ENCODE measurements at places on chromosomes 6 and 20.

GRCh38 chr6:150167479-150167873 lies 24.6 kb downstream of the PPP1R14C start:
- DNase-seq, result no peak

- DNase-seq, result no peak
Measured at GRCh38 chr6:116461932-116462885, 1.0 kb downstream of the CALHM6 start.

DNA sequence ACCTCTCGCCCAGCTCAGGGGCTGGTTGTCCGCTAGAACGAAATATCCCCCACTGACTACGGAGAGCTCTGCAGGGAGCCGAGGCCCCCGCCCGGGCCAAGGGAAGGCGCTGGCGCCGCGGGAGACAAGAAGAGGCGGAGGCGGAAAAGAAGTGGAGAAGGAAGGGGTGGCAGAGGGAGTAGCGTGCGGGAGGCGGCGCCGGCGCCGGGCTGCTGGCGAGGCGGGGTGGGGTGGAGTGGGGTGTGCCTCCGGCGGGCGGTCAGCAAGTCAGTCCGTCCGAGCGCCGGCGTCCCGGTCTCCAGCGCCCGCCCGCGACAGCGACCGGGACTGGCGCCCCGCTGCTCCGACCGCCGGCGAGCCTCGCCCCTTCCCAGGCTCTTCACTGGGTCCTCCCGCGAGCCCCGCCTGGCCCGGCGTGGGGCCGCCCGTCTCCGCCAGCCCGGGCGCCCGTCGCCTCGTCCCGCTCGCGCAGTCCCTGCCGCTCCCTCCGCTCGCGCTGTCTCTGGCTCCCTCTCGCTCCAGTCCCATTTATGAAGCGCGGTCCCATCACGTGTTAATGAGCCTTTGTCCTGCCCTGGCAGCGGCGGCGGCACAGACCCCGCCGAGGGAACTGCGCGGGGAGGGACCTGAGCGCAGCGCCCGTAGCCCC lies at the start of gene CNR1:
CNR1 (minus strand) TSS at position 504 of the 649 bp plus-strand sequence. CDS start 21,073 bp downstream, outside the sequence.
- DNase-seq, result no peak

DNA sequence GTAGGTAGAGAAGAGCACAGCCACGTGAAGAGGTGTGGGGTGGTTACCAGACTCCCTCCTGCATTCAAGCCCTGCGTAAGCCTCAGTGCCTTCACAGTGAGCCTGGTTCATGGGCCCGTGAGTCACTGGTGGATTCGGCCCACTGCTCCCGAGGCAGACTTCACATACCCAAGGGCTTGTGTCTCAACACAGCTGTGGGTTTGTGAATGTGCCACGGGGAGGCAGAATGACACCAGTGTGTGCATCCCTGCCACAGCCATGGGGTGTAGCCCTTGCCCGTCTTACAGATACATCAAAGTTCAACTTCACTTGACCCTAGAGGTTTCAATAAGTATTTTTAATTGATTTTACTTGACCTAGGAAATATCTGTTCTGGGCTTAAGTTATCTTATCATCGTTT lies 108.5 kb downstream of the MAP3K4 start:
- DNase-seq, result no peak

DNA sequence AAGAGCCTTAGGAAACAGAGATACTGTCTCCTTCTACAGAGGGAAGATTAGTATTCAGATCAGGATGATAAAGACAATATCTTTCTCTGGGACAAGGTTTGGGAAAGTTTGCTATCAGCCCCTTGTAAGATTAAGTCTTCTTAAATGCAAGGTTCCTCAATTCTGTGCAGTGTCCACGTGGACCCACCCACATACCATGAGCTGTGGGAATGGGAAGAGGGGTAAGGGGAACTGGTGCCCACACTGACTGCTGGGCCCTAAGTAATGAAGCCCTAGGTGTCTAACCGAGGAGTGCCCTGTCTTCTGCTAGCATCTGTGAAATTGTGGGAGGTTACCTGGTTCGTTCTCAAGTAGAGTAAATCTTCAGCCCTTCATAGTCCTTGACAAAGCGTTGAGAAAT lies 5.8 kb upstream of the SSTR4 start:
- no peak for DNase-seq

DNA sequence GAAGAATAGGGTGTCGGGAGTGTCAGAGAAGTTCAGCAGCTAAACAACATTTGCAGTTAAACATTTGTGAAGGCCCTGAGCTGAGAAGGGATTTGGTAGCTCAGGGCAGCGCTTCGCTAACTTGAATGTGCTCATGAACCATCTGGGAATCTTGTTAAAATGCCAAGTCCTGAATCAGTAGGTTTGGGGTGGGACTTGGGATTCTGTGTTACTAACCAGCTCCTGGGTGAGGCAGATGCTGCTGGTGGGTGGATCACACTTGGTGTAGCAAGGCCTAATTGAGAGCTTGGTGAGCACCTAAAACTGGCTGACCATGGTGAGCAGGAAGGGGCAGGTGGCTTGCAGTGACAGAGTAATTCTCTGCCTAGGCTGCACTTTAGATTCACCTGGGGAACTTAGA lies 5.9 kb downstream of the PTPRA start:
- no peak for DNase-seq

DNA sequence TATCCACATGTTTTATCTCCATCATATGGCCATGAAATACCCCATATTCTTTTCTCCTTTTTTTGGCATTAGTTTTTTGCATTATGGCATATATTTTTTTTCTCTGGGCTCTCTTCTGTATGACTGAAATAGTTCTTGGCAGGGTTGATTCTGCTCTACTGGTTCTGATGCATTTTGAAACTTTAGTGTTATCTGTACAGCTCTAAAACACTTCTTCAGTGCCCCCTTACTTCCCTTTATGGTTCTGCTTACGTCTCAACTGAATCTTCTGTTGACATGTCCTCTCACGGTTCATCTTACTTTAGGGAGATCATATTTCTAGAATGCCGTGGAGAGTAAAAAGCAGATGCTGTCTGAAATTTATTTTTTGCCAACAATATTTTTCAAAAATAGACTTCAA lies 23.2 kb upstream of the TXNDC5 start:
- DNase-seq, result no peak

GRCh38 chr6:131948692-131949619 lies 2.2 kb downstream of the CCN2 start:
- no peak for DNase-seq
